ENCODE measurements at places on chromosomes 16 and 17.

- no peak for DNase-seq
Measured at GRCh38 chr17:37300683-37301082, 75.1 kb upstream of the C17orf78 start.

GRCh38 chr16:12819126-12820117 is 15.7 kb upstream of the CPPED1 start:
- DNase-seq, result peak; percentile 74

DNA sequence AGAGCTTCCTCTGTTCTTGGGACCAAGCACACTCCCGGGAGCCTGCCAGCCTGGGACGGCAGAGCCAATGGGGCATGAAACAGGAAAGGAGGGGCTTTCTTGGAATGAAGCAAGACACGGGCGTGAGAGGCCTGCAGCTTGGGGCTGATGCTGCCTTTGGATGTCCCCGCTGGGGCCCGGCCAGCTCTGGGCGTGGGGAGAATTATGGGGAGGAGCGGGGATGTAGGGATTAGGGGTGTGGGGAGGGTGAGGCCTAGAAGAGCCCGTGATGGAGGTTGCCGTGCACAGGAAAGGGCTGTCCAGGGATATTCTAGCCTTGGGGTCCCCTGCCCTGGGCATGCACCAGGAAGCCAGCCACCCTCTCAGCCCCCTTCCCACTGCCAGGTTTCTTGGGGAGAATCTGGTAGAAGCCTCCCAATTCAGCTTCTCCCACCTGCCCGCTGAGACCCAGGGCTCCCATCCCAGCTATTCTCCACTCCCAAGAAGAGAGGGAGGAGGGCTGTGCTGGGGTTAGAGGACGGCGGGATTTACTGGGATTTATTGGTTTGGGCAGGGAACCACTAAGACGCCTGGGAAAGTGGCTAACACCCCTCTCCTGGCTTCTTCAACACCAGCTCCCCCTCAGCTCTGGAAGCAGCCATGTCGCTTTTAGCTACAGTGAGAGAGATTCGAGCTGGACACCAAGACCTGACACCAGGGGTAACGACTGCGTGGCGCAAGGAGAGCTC is 20.0 kb upstream of the NXPH3 start:
- DNase-seq, result no peak

DNA sequence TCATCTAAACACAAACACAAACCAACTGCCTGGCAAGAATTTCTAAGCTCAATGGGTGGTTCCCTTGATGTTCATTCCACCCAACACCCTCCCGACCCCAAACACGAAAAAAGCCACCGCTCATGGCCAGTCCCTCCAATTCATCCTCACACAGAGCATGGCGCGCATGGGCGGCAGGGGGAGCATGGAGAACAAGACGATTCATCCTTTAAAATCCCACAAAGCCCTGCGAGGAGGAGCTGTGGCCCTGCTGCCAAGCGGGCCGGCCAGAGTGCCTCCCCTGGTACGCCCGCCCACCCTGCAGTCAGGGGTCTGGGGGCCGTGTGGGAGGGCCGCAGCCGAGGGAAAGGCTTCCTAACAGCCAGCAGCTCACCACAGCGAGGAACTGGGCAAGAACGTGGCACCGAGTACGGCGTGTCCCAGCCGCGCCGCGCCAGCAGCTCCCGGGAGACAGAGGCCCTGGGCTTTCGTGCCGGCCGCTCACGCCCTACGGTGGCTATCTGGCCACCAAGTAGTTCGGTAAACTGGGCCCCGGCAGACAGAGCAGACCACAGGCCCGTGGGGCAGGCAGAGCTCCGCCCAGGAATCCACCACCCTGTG is 60.9 kb downstream of the KLHDC4 start:
- no peak for DNase-seq

DNA sequence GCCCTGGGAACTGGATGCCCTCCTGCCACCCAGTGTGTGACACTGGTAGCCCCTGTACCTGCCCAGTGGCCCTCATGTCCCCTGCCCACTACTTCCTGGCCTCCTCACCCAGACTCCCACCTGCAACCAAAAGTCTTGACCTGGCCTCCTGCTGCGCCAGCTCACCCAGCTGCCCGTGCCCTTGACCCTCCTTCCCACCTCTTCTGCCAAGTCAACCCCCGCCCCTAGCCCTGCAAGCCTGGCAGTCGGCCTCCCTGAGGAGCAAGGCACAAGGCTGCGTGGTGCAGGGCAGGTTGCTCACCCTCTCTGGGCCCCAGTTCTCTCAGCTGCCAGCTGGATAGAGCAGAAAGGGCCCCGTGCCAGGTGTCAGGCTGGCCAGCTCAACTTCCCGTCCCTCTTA is 12.3 kb upstream of the FAM83G start:
- no peak for DNase-seq

- no peak for DNase-seq
Measured at GRCh38 chr17:60398227-60398959, 6.5 kb upstream of the USP32 start.

DNA sequence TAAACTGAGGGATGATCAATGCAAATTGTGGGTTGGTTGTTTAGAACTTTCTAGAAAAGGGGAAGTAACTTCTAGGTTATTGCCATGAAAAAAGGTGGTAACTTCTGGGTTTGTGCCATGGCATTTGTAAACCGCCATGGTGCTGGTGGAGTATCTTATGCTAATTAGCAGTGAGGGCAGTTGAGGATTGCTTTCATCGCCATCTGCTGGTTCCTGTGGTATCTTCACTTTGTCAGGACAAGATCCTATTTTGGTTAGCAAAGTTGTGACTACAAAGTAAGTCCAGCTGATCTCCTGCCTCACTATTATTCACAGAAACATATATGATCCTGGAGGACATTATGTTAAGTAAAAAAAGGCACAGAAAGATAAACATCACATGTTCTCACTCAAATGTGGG is 1332.3 kb downstream of the CDH11 start:
- no peak for DNase-seq

DNA sequence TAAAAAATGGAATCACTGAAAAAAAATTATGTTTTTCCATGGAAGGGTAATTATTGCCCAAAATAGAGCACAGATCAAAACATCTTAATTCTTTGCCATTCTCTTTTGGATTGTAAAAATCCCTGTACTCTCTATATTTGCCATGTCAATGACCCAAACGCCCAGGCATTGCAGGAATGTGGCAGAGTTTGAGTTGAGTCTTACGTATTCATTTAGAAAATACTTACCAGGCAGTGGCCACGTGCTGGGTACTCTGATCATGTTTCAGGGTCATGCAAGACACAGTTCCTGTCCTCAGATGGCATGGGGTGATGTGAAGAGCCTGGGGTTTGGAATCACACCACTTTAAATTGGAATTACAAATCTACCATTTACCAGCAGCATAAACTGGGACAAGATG is 267.7 kb downstream of the ABCC12 start:
- DNase-seq, result no peak

DNA sequence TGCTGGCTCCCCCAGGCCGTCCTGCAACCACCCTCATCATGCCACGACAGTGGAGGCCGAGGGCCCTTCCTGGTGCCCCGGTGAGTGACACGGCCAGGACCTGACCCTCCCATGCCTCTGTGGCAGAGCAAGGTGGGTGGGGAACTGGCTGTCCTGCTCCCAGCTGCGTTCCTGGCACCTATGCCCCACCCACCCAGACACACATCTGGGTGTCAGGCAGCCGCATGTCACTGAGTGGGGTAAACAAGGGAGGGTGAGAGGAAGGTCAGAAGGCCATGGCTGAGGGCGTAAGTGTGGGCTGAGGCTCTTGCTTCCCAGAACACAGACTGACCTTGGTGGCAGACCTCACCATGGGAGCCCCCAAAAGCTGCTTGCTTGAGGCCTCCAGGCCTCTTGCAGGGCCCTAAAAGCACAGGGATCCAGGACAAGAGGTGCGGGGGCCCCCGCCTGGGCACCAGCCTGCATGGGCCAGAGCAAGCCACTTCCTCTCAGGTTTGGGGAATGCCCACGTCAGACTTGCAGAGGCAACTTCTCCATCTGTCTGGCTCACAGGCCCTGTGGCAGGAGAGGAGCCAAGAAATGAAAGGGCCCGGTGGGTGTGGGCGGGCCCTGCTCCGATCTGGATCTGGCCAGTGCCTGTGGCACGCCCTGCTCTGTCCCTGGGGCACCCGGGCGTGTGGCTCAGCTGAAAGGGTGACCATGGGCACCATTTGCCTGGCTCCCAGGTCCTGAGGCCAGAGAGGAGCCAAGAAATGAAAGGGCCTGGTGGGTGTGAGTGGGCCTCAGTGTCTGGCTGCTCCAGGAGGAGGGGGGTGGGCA is 3.9 kb upstream of the CCDC57 start:
- DNase-seq, result peak; percentile 70

GRCh38 chr16:57377080-57377841 is 5.0 kb downstream of the CX3CL1 start:
- peak; percentile 88 for DNase-seq

- peak; percentile 78 for DNase-seq
Measured at GRCh38 chr17:17496189-17497064, at the start of gene RASD1. Gene RASD1, minus strand, starts transcription at chr17:17496395. Its CDS starts 214 bp downstream, at chr17:17496181.

DNA sequence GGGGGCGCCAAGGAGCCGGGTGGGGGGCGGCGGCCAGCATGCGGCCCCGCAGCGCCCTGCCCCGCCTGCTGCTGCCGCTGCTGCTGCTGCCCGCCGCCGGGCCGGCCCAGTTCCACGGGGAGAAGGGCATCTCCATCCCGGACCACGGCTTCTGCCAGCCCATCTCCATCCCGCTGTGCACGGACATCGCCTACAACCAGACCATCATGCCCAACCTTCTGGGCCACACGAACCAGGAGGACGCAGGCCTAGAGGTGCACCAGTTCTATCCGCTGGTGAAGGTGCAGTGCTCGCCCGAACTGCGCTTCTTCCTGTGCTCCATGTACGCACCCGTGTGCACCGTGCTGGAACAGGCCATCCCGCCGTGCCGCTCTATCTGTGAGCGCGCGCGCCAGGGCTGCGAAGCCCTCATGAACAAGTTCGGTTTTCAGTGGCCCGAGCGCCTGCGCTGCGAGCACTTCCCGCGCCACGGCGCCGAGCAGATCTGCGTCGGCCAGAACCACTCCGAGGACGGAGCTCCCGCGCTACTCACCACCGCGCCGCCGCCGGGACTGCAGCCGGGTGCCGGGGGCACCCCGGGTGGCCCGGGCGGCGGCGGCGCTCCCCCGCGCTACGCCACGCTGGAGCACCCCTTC is 484 bp downstream of the FZD2 start:
- peak; percentile 60 for DNase-seq

DNA sequence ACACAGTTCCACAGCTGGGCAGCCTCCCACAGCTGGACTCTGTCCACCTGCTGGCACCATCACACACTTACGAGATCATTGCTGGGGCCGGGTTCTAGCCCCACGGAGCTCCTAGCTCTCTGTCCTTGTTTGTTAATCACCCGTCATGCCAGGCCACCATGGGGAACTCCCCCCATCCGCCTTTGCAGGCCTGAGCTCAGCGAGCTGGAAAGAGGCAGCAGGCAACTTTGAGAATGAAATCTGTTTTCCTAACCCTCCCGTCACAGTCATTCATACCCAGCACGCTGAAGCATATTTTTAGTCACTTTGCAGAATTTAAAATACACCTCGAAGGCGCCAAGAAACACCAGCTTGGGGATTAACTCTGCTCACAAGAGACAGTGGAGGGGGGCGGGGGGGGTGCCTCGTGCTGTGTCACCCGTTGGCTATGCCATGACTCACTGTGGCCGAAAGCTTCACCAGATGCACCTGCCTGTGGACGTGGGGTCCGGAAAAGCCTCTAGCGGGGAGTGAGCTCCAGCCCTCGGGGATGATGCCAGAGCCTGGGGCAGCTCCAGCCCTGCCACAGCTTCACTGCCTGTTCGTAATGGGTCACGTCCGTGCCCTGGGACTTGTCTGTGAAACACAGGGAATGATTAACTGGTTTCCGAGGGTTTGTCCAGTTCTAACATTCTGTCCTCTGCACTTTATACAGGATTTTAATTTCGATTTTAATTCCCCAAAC is 1.4 kb upstream of the SPNS2 start:
- no peak for DNase-seq

DNA sequence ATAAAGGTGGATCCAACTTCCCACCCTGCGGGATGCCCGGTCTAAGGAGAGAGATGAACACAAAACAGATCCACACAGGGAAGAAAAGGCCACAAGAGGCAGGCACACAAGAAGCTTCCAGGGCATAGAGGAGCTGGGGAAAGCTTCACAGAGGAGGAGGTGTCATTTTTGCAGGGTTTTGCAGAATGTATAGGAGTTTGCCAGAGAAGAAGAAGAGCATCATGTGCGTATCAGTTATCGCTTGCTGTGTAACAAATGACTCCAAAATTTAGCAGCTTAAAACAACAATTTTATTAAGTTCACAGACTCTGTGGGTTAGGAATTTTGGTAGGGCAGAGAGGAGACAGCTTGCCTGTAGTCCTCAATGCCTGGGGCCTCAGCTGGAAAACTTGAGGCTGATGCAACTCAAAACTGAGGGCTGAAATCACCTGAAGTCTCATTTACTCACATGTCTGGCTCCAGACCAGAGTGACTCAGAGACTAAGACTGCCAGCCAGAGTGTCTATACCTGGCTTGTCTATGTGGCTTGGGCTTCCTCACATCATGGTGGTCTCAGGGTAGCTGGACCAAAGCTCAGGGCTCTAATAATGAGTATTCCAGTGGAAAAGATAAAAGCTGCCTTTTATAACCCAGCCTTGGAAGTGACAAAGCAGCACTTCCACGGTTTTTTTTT is 33.9 kb upstream of the ZNF423 start:
- no peak for DNase-seq

DNA sequence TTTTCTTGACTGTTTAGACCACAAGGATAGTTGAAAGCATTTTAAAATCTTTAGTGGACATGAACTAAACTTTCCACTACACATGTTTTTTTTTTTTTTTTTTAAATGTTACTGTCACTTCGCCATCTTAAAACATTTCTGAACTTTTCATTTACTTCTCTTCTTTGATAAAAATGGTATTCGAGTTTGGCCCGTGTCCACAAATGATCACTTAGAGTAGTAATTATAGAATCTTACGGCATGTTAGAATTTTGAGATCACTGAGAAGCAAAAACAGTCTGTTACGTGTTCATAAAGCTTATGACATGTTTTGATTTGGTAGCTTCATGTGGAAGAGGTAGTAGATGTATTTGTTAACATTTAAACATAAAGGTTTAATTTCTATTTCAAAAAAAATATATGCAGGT is 1.1 kb downstream of the NSRP1 start:
- DNase-seq, result no peak

DNA sequence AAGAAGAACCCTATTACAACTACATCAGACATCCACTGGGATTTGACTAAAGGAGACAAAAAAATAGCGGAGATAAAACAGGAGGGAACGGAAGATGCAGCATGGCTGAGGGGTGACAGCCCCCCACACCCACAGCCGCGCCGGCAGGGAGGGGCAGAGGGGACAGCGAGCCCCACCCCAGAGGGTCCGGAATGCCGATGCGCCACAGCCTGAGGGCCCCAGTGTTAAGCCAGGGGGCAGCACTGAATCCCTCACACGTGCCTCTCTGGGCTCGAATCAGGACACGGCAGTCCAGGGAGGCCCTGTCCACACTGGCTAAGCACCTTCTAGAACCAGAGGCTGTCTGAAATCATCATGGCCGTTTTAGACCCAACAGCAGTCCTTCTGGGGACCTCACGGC is 18.8 kb downstream of the MAP1LC3B start:
- DNase-seq, result no peak

DNA sequence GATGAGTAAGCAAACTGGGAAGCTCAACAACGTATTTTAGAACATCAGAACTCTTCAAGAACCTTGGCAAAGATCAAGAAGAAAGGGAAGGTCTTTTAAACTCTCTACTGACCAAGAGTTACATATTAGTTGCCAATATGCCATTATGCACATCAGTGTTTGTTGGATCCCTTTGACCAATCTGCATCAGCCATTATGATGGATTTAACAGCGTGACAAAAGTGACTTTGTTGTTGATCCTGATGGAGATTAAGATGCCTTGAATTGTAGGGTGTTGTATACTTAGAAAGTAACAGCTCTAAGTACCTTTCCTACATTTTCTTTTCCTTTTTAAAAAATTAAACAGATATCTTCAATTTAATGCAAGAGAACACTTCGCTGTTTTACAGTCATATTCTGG is 108.5 kb downstream of the CA4 start:
- no peak for DNase-seq
